ENCODE measurements at places on chromosomes 11 and 22.

- DNase-seq = no peak
These were observed 46.2 kb downstream of the BRSK2 start for GRCh38 chr11:1435820-1436467.

- DNase-seq = no peak
These were observed 51.4 kb upstream of the CRYBB3 start for GRCh38 chr22:25148149-25148691.

GRCh38 chr22:49825944-49826602 lies 1.6 kb downstream of the BRD1 start:
- peak; percentile 47 for DNase-seq

DNA sequence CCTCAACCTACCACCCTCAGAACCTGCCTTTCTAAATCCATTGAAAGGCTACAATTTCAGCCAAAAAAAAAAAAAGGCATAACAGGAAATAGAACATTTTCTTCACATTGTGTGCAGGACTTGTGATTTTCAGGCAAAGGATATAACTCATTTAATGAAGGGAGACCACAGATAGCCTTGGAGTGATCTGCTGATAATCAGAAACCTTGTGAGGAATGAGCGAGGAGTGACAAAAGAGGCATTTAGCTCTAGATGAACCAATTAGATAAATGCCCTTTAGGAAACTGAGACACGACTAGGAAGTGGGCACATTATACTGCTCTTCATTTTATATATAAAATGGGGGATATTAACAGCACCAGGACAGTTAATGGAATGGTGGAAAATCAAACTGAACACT lies 216.5 kb upstream of the GRIA4 start:
- DNase-seq = no peak

DNA sequence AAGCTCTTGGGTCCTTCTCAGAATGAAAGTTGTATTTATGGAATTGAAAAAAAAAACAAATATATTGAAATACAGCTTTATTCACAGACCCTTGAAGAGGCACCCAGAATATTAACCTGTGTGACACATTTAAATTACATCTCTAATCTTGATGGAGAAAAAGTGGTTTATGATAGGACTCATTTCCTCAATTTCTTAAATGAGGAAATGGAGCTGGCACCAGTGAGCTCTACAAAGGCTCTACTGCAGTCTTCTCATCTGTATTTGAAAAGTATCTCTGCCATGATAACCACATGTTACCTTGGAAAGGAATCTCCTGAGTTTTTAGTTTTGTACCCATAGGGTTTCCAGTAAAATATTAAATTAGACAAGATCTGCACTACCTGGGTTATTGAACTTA lies 186.5 kb downstream of the HIPK3 start:
- DNase-seq = no peak

DNA sequence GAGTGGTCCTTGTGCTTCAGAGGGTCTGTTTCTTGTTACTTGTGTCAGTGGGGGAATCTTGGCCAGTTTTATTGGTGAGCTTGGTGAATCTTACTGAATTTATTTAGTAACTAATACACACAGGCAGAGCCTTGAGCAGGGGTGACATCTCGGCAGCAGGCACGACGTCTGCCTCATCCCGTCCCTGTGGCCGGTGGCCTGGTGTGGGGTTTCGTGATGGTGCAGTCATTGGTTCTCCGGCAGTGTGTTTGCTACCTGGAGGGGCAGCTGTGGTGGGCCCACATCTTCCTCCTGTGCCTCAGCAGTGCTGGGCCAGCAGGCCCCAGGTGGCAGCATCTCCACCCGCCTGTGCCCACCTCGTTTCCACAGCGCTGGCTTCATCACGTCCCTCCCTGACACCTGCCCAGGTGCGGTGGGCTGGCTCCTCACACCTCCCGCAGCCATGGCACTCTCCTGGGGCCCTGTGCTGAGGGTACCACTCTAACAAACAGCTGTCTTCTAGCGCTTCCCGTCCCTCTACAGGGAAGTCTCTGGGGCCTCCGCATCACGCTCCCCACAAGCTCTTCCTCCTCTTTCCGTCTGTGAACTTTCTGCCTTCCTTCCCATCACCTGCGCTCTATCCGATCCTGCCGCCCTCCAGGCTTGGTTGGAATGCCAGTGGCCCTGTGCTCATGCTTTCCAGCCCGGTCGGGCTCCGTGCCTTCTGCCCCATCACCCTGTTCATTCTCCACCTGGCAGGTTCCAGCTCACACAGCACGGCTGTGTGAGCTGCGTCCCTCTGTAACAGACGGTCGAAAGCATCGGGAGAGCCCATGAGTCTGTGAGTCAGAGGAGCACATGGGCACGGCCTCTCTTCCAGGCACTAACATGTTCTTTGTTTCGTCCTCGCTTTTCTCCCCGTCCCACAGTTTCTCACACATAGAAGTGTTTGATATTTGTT lies 203.4 kb downstream of the TBC1D22A start:
- DNase-seq = no peak

Data from CD4-positive, alpha-beta T cell treated with Interleukin-6 at 100 ng/mL for 8 hours (primary cell).